Pancreas (tissue), 10 donors: ENCODE measurements at places on chromosomes 16 and 17.
A peak's percentile ranks its signal among the peaks of the same experiment; 100 is the strongest.

DNA sequence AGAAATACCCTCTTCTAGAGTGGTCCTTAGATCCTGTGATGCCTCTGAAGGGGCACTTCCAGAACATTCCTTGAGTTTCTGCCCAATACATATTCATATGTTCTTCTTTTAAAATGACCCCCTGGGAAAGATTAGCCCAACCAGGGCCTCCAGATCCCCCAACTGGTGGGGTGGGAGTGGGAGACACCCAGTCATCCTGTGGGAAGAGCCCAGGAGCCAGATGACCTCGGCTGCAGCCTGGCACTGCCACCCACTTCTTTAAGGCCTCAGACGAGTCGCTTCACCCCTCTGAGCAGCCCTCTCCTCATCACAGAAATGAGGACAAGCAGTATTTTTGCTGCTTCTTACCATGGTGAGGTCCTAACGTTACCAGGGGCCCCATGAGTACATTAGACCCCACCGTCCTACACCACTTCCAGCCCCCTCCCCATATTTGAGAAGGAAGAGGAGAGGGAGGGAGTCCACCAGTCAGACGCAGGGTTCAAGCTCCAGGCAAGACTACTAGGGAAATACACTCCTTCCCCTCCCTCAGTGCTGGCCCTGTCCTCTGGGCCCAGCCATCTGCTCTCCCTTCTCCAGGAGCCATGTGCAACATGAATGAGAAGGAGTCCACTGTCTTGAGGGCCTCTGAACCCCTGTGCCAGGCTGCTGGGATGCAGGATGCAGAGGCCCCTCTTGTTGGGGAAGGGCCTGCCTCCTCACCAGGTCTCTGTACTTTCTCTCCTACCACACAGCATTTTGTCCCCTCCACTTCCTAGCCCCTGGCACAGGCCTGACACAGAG lies 11.8 kb downstream of the MPO start:
- H3K36me3 ChIP-seq, result no peaks in the 10 kb centered on the region
- no peak overlapping the region for H3K4me3 ChIP-seq
- H3K4me1 ChIP-seq, result no peaks in the 10 kb centered on the region
- DNase-seq, result no peak
- H3K27me3 ChIP-seq, result no peaks in the 10 kb centered on the region

DNA sequence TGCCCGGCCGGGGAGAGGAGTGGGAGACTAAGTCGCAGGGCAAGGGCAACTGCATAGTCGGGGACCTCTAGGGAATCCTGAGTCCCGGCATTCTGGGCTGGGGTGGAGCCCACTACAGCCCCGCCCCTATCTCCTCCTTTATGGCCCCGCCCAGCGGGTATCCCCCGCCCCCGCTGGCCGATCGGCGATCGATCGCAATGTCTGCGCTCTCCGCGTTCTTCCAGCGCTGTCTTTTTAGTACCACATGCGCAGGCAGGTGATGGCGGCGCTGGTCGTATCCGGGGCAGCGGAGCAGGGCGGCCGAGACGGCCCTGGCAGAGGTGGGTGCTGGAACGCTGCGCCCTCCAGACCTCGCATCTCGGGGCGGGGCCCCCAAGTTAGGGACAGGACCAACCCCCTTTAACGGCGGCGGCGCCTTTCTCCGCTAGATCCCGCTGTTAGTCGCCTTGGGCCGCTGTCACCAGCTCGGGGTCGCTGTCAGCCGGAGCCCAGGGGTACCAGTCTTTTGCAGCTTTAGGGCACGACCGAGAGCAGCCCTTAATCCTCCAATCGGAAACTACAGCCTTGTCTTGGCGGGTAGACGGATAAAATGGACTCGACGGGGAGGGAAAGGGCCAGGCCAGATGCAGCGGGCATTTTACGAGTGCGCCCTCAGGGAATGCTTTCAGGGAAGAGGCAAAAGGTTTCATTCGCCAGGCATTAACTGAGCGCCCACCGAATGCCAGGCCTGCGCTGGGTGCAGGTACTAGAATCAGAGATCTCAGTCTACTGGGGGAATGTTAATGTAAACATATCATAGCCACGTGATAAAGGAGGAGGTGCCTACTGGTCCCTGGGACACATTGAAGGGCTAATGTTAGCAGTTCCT lies at the start of gene DPH1:
Gene DPH1 (plus strand): TSS at position 243 of the 868 bp plus-strand sequence. CDS start 17 bp downstream, at position 260.
- peaks cover 6% of the 10 kb centered on the region for H3K36me3 ChIP-seq
- peak; percentile 96 for DNase-seq
- peak within 1 kb of the TSS; percentile 55 for H3K27ac ChIP-seq
- H3K27me3 ChIP-seq, result no peaks in the 10 kb centered on the region
- H3K4me1 ChIP-seq, result peaks cover 5% of the 10 kb centered on the region
- H3K4me3 ChIP-seq, result peak within 1 kb of the TSS; percentile 97

DNA sequence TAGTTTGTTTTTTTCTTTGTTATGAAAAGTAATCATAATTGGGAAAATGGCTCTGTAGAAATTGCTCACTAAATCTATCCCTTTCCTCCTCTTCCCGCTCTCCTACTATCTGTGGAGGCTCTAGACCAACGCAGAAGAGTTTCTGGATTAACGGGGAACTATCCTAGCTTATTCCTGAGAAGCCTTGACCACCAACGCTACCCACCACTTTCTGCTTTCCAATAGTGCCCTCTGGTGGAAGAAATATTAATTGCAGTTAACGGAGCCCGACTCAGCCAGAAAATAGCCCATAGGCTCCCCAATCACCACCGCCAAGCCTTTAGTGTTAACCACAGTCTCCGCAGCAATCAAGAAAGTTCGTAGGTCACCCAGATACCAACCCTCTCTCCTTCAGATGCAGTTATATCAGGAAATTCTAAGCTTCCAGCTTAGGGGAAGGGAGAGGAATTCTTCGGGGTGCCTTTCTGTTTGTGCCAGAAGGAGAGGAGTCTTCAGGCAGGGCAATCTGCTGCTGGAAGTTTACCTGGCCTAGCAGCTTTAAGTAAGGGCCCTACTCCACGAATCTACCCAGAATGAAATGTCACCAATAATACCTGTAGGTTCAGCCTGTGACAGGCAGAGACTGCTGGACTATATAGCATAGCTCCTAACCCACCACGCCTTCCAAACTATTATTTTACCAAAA lies 23.0 kb upstream of the NSRP1 start:
- no peaks in the 10 kb centered on the region for H3K27me3 ChIP-seq
- H3K4me3 ChIP-seq, result no peak overlapping the region
- H3K36me3 ChIP-seq, result no peaks in the 10 kb centered on the region
- no peak overlapping the region for H3K27ac ChIP-seq
- no peaks in the 10 kb centered on the region for H3K4me1 ChIP-seq

- H3K4me3 ChIP-seq, result peak overlapping the region; percentile 11
- peak; percentile 90 for DNase-seq
- H3K27ac ChIP-seq, result peak overlapping the region; percentile 96
- H3K27me3 ChIP-seq, result no peaks in the 10 kb centered on the region
- no peaks in the 10 kb centered on the region for H3K36me3 ChIP-seq
Observed at GRCh38 chr17:50904518-50905459, 38.6 kb upstream of the TOB1 start.

DNA sequence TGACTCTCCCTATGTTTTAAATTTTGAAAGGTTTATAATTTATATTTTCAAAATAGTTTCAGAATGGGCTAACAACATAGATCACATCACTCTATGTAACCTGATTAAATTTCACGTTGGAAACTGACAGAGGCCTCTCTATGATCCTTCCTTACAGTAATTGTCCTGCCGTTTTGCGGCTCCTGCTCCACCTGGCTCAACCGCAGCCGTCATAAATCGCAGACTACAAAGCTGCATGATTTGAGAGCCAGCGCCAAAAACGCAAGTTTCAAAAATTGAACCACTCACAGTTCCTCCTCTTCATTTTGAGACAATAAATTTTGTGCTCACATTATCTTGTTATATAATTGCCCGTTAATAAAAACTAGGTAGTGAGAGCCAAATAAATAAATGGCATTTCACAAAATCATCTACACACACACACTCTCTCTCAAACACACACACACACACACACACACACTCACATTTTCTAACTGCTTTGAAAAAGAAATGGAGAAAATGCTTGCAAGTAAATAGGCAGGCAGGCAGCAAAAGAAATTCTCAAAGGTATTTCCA lies 263.1 kb upstream of the PSMD7 start:
- H3K27ac ChIP-seq, result no peak overlapping the region
- H3K4me1 ChIP-seq, result no peaks in the 10 kb centered on the region
- H3K36me3 ChIP-seq, result no peaks in the 10 kb centered on the region
- H3K4me3 ChIP-seq, result no peak overlapping the region
- DNase-seq, result no peak

- H3K4me1 ChIP-seq, result no peaks in the 10 kb centered on the region
- H3K27me3 ChIP-seq, result no peaks in the 10 kb centered on the region
- peaks cover 2% of the 10 kb centered on the region for H3K36me3 ChIP-seq
- H3K27ac ChIP-seq, result peak overlapping the region; percentile 88
- DNase-seq, result no peak
- H3K4me3 ChIP-seq, result peak overlapping the region; percentile 56
Observed at GRCh38 chr17:37405955-37406634, 541 bp downstream of the ACACA start.

GRCh38 chr16:29702269-29702668 lies 23.3 kb downstream of the QPRT start:
- no peaks in the 10 kb centered on the region for H3K4me1 ChIP-seq
- H3K27me3 ChIP-seq, result no peaks in the 10 kb centered on the region
- no peaks in the 10 kb centered on the region for H3K36me3 ChIP-seq
- no peak overlapping the region for H3K27ac ChIP-seq

DNA sequence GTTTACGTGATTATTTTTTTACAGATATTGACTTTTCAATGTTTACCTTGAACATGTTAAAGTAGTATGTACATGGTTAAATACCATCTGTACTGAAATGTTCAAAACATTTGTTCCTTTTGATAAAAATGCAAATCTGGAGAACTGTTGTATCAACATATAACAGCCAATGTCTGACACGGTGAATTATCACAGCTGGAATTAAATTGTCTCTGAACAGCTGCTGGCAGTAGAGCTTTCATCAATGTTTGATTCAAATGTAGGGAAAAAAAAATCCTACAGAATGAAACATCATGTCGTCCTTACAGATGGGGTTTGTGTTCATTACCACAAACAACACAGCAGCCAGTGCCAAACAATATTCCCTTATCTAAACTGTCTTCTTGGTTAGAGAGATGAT lies 79.9 kb downstream of the TOX3 start:
- no peak overlapping the region for H3K27ac ChIP-seq
- peaks cover 21% of the 10 kb centered on the region for H3K4me1 ChIP-seq
